ENCODE measurements at places on chromosomes 1 and 21.

GRCh38 chr21:38384238-38384560 lies 114.1 kb downstream of the ERG start:
- DNase-seq: no peak

DNA sequence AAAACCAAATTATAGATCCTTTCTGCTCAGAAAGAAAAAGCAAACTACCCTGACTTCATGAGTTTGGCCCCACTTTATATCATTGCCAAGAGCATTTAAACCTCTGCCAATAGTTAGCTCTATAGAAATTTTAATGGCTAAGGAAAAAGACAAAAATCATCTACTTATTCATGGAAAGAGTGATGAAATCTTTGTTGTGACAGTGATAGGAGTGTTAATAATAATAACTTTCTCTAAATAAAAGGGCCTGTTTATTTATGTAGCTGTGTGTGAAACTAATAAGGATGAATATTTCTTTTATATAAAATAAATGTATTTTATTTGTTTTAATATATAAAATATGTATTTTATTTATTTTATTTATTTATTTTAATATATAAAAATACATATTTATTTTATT lies 6.4 kb downstream of the CHODL start:
- no peak for DNase-seq

GRCh38 chr1:21762022-21762404 lies 20.9 kb downstream of the USP48 start:
- DNase-seq: no peak

DNA sequence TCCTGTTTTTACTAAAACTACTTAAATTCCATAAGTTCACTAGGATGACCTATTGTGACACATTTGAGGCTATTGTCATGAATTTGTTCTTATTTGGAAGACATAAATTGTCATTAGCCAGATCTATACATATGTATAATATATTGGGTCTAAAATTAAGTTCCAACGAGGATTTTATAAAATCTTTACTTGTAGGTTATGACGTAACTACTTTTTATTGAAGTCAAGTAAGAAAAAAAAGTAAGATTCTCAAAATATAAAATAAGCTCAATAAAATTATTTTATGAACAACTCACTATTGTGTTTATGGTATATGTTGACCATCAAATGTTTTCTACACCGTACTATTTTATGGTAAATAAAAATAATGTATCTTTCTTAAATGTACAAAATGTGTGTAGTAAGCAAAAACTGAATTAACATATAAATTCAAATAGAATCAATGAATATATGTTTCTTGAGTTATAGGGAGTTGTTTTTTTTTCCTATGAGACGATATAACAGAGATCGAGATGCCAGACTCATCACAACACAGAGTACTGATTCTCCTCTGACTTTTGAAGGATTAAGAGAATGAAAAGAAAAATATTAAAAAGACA lies 64.1 kb downstream of the NEGR1 start:
- DNase-seq: no peak

DNA sequence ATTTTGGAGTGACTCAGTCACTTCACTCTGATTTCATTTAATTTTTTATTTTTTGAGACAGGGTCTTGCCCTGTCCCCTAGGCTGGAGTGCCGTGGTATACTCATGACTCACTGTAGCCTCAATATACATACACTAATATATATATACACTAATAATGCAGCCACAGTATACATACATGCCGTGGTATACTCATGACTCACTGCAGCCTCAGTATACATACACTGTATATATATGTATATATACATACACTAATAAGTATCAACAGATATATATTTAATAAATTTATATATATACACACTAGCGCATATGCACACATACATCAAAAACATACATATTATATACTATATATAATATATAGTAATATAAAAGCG lies 149.2 kb downstream of the NCAM2 start:
- no peak for DNase-seq

- DNase-seq: no peak
These were observed at the start of gene HTR6 for GRCh38 chr1:19664453-19665185. HTR6 (plus strand) TSS chr1:19664875; CDS start chr1:19665754, 879 bp downstream.

DNA sequence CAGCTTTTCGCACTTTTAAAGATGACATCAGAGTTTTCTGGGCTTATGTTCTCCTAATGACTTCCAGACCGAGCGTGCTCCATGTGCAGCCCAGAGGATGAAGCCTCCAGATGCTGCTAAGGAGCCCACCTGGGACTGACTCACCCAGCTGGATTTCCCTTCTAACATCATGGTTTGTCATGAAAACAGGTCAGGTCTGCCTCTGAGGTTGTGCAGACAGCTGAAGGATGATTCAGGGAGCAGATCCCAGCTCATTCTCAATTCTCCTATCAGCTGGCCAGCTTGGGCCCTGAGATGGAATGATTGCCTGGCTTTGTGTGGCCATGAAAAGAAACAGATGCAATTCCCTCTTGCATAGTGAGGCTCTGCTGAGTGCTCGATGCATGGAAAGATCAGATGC lies 123.9 kb upstream of the DUSP10 start:
- no peak for DNase-seq

DNA sequence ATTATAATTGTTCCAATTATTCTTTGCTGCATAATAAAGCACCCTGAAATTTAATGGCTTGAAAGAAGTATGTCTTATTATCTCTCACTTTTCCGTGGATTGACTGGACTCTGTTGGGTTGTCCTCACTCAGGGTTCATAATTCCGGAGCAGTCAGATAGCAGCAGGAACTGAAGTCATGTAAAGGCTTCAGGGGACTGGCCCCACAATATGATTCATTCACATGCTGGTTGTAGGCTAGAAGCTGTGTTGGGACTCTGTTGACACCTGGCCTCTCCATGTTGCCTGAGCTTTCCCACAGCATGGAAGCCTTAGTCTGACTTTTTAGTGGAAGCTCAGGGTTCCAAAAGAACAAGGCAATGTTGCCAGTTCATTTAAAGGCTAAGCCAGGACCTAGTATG lies 367.1 kb upstream of the ADGRL2 start:
- DNase-seq: no peak

DNA sequence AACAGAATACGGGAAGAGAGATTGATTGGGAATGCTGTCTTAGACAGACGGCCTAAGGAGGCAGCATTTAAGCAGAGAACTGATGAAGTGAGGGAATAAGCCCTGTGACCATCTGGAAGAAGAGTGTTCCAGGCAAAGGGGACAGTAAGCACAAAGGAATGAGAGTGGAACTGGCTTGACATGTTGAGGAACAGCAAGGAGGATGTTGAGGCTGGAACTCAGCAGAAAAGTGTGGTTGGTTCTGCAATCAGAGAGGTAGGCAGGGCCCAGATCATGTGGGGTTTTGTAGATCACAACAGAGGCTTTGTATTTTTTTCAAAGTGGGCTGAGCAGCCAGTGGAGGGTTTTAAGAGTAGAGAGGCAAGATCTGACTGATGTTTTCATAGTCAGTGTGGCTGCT lies 157.4 kb downstream of the DNM3 start:
- no peak for DNase-seq

DNA sequence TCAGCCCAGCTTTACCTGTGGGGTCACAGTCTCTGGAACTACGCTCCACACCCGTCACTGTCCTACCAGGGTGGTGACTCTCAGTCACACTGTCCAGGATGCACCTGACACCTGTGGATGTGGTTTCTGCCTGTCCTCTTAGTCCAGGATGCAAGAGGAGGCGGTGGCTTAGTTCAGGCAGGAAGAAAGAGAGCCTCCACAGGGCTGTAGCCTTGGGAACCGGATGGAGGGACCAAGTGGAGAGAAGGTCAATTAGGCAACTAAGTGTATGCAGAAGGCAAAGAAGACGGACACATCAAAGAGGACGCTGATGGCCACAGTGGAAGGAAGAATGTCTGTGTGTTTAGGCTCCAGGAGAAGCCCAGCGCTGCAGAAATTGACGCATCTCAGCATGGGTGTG lies 153.9 kb upstream of the IRF2BP2 start:
- DNase-seq: no peak

- DNase-seq: no peak
These were observed 69.3 kb downstream of the POU2F1 start for GRCh38 chr1:167289966-167290365.

DNA sequence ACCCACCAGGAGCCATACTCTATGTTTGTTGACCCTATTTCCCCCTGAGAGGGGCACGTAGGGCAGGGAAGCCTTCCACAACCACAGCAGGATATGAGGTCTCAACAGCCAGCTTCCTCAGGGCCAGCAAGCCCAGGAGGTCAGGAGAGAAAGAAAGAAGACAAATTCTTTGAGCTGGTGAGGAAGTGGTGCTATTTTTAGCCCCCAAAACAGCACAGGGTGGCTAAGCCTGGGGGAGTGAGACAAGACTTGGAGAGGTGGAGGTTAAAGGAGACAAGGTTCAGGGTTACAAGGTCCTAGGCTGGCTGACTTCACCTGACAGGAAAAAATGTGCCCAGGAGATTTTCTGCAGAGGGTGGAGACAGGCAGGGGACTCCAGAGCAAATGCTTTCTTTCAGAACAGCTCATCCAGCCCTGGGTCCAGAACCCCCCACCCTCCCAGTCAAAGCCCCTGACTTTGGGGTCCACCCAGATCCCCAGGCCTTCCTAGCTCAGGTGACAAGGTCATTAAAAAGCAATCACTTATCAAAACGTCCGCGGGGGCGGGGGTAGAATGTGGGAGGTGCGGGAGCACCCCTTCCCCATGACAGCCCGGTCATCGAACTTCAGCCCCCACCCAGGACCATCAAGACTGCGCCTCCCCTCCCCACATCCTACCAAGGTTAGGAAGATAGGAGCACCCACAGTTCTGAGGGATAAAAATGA lies 1.3 kb downstream of the SV2A start:
- no peak for DNase-seq

GRCh38 chr1:63980740-63981407 lies 207.1 kb downstream of the ROR1 start:
- DNase-seq: no peak

GRCh38 chr1:94643819-94644218 lies 102.3 kb upstream of the F3 start:
- no peak for DNase-seq

DNA sequence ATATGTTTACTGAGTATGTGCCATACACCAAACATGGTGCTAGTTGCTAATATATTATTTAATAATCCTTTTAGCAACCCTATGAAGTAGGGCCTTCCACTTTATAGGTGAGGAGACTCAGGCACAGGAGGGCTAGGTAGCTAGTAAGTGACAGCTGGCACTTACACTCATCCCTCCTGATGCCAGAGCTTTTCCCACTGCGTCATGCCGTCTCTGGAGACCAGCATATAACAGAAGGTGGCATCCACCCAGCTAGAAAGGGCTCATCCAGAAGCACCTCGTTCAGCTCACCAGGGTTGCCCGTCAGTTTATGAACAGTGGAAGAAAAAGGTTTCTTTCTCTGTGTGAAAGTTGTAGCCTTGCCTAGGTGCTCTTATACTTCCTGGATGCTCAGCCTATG lies 108.9 kb downstream of the NOS1AP start:
- no peak for DNase-seq

All from activated gamma-delta T cell treated with Interleukin-2 at 50 U/mL for 16 hours (primary cell).